ENCODE measurements at places on chromosomes 16 and 17.

- no peak for DNase-seq
Measured at GRCh38 chr16:71848622-71849021, 2.8 kb downstream of the ATXN1L start.

DNA sequence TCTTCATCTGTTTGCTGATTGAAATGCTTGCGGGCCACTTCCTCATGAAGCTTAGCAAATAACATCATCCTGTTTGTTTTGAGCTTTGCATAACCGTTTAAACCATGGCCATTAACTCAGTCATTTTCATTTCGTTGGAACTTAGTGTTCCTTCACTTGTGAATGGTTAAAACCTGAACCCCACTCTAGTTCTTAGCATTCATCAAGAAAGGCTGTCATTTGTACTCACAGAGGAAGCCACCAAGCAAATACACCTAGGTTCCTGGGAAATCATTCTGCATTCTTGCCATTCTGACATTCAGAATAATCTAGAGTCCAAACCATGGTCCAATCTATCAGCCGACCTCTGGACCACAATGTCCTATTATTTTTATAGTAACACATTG lies 8.4 kb upstream of the TAT start:
- DNase-seq: no peak

GRCh38 chr17:64455993-64456885 lies 7.3 kb downstream of the MILR1 start:
- no peak for DNase-seq

- DNase-seq: no peak
Measured at GRCh38 chr17:55420067-55420775, 1.4 kb downstream of the MMD start.
